ENCODE measurements at places on chromosomes 6 and 20.

DNA sequence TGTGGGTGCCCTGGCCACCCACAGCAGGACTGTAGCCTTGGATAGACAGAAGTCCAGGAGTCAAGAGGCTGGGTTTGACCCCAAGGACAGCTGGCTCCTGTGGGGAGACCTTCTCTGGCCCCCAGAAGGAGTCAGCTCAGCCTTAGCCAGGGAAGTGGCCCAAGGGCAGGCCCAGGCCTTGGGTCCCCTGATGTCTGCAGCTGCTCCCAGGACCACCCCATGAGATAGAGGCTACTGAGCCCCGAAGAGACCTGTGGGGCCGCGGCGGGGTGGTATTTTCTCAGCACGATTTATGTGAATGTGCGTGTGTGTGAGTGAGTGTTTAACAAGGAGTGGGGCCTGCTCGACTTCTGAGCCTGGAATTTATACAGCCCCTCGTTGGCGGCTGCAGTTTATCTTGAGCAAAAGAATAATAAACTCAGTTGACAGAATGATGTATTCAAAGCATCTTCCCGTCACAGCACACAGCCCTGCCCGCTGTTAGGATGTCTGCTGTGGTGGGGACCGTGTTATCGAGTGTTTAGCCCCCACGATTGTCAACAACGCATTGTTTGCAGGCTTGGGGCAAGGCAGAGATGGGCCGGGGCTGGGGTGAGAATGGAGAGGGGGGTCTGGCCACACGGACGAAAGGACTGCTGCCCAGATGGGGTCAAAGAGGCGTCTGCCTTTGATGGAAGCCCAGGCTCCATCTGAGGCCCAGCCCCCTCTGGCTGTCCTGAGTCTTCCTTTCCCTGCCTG is 163.3 kb downstream of the VEGFA start:
- H3K36me3 ChIP-seq: no peaks in the 10 kb centered on the region
- no peak for DNase-seq
- H3K27ac ChIP-seq: no peak overlapping the region
- H3K4me3 ChIP-seq: no peak overlapping the region
- peaks cover 11% of the 10 kb centered on the region for H3K27me3 ChIP-seq

DNA sequence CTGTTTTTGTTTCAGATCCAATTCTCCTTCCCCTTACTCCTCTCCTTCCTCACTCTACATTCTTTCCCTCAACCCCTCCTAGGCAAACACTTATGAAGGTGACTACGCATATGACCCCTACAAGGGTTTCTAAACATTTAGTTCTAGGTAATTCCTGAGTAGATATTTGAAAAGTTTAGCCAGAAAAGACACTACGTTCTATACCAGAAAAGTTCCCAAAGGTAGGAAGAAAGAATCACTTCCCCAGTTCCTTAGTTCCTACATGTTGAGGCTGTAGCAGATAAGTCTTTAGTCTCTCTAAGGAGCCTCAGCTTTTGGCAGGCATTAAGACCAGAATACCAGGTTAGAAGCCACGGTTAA is 11.6 kb downstream of the POU3F2 start:
- peak overlapping the region; percentile 79 for H3K4me3 ChIP-seq
- no peaks in the 10 kb centered on the region for H3K36me3 ChIP-seq

DNA sequence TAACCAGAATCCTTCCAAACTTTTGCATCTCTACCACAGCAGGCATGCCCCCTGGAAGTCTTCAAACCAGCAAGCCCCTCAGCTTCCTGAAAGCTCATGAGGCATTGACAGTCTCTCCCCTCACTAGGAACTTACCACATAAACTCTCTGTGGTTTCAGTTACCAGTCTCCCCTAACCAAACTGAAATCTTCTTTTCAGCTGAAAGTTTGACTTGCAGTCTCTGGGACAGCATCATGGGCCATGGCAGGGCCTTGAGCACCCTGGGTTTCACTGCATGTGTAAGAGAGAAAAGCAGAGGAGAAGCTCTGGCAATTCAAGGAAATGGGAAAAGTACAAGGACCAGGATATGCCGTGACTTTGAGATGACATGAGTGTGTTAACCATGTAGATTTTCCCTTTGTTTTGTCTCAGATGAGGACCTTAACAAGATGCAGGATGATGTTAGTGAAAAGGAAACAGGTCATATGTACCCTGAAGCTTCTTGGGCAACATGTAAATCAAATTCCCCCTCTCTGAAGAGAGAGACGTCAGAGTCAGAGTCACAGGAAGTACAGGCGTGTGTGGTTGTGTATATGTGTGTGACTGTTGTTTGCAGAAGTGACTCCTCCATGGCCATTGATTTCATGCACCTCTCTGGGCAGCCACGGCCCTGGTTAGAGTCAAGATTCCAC is 106.3 kb downstream of the TNFRSF21 start:
- no peaks in the 10 kb centered on the region for H3K27me3 ChIP-seq
- H3K4me3 ChIP-seq: no peak overlapping the region
- DNase-seq: no peak
- H3K36me3 ChIP-seq: no peaks in the 10 kb centered on the region
- H3K4me1 ChIP-seq: no peaks in the 10 kb centered on the region

DNA sequence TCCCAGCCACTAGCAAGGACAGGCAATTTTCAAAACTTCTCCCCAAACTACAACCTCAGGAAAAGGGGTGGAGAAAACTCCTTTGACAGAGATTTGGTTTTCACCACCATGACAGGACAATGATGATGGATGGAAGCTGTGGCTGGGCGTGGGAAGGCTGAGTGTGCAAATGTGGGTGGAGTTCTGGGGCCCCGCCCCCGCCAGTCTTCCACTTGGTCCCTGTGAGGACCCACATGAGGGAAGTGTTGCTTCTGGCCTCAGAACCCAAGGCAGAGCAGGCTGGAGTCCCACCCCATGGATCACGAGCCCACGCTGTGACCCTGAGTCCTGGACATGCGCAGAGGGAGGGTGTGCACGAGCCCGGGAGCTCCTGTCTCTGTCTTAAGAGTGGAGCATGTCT is 21.5 kb upstream of the MRGBP start:
- H3K4me1 ChIP-seq: peaks cover 20% of the 10 kb centered on the region
- DNase-seq: no peak
- H3K4me3 ChIP-seq: no peak overlapping the region
- no peak overlapping the region for H3K27ac ChIP-seq

GRCh38 chr6:13641315-13641714 is 26.2 kb downstream of the NOL7 start:
- no peaks in the 10 kb centered on the region for H3K4me1 ChIP-seq
- DNase-seq: no peak
- H3K4me3 ChIP-seq: no peak overlapping the region
- H3K36me3 ChIP-seq: peaks cover 18% of the 10 kb centered on the region
- H3K27ac ChIP-seq: no peak overlapping the region
- no peaks in the 10 kb centered on the region for H3K27me3 ChIP-seq

DNA sequence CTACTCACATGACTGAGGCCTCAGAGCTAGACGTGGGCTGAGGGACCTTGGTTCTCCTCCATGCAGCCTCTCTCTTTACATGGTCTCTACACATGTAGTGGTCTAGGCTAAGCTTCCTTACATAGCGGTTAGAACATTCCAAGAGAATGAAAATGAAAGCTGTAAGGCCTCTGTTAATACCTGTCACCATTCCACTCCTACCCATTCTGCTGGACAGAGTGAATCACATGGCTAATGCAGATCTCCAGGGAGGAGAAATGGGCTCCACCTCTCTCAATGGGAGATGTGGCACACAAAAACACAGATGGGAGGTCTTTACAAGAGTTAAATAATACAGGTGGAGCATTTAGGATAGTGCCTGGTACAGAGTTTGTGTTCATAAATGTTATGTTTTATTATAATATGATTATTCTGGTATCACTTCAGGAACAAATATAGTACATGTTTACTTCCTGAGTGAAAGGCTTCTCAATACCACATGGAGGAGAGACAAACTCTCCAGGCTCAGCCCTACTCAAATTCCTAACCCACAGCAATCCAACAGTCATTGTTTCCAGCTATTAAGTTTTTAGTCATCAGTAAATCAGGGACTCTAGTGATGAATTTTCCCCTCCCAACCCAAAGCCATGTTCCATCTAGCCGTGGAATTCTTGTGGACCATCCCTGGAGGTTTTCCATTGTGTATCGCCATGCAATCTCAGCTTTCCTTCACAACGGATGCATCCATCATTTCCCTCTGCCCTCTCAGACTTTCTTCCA is 57.9 kb downstream of the ISM1 start:
- H3K27me3 ChIP-seq: peaks cover 1% of the 10 kb centered on the region
- no peaks in the 10 kb centered on the region for H3K36me3 ChIP-seq
- H3K4me3 ChIP-seq: no peak overlapping the region

- H3K36me3 ChIP-seq: peaks cover 4% of the 10 kb centered on the region
- H3K4me3 ChIP-seq: no peak overlapping the region
- peaks cover 46% of the 10 kb centered on the region for H3K4me1 ChIP-seq
- DNase-seq: no peak
- H3K27me3 ChIP-seq: no peaks in the 10 kb centered on the region
These were observed 17.3 kb downstream of the NCOA7 start for GRCh38 chr6:125808060-125808459.

Measured in HFFc6 (cell line).